ENCODE measurements at places on chromosomes 16 and 17.

GRCh38 chr17:27950995-27951394 is 57.8 kb upstream of the LYRM9 start:
- no peak for DNase-seq

- peak; percentile 89 for DNase-seq
Observed at GRCh38 chr17:59786536-59787319, 79.3 kb downstream of the VMP1 start.

DNA sequence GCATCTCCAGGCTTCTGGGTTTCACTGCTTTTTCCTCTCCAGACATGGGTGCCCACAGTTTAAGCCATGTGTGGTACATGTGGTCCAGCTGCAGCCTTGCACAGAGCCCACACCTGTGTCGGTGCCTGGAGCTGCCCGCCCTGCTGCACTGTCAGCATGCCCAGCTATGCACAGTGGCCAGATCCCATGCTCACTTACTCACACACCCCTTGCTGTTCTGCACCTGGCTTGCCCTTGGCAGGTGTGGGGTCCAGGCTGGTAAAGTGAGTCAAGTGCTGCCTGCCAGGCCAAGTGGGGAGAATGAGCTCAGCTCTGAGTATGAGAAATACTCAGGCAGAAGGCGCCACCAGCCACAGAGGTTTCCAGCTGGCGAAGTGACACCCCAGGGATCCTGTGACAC is 739.9 kb downstream of the CDH11 start:
- DNase-seq, result no peak

DNA sequence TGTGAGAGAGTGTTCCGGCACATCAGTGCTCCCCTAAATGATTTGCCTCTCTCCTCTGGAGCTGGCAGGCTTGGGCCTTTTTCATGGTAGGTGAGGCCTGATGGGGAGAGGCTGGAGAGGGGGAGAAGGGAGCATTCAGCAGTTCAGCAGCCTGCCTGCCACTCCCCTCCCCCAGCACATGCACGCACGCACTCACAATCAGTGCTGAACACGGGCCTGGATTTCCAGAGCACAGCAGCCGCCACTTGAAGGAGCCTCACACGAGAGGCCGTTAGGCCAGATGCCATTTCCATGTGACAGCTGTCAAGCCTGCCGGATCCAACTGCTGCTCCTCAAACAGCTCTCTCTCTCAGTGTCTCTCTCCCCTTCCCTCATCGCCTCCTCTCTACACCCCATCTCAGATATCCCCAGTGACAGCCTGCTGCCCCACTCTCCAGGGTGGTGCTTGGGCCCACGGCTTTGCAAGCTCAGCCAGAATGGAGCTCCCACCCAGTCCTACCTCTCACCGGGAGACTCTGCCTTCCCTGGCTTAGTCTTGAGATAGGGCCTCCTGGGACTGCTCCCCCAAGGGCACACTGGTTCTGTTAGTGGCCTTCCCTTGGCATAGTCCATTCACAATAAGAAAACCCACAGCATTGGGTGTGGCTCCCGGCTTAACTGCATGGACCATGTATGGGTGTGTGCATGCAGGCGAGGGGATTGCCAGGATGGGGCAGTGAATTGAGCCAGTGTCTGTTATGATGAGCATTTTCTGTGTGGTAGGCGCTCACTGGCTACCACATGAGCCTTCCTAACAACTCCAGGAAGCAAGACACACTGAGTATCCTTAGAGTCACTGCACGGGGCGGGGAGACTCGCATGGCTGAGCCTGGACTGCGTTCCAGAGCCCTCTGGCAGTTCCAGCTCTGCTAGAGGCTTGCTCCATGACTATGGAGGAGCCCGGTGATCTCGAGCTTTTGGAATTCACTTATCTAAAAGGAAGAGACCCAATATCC is 226.2 kb downstream of the CCDC182 start:
- no peak for DNase-seq

DNA sequence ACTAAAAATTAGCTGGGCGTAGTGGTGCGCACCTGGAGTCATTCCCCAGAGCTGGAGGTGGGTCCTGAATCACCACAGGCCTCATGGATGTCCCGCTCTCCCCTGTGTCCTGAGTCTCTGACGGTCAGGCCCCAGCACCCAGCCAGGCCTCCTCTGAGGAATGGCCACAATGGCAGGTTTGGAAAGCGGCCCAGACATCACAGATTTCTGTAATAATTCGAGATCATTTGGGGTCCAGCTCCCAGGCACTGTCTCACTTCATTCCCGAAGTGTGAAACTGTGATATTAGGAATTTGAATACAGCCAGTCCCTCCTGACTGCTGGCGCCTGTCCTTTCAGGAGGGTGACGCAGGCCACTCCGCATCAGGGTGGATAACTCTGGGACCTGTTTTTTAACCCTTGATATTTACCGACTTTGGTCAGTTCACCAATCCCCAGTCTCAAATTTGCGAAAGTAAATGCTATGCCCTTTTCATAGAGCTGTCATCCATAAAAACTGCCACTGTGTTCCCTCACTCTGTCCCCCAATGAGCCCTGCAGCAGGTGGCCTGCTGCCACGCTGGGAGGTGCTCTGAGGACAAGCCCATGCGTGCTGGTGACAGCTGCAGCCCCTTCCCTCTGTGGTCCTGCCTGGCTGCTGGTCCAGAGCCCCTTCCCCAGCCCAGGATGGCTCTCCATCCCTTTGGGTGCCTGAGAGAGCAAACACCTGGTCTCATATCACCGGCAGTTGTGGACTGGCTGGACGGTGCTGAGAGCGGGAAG is 28.3 kb upstream of the RPTOR start:
- DNase-seq, result no peak

GRCh38 chr17:39596543-39597267 is 11.0 kb downstream of the NEUROD2 start:
- DNase-seq, result no peak

DNA sequence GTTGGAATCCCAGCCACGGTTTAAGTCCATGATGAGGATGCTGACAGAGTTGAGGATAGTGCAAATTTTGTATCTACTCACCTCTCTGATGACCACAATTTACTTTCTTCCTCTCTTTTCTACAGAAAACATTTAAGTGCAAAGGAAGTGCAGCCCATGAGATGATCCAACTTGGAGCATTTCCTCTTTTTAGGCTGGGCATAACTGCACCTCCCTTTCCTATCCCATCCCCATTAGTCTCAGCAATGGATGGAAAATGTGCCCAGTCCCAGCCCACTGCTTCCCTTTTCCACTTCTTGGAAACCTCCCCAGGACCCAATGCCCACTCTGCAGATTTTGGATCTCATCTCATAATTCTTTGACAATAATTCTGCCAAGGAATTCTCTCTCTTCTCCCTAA is 16.6 kb upstream of the CCL8 start:
- no peak for DNase-seq

- no peak for DNase-seq
Observed at GRCh38 chr16:64627781-64628180, 494.1 kb downstream of the CDH11 start.

DNA sequence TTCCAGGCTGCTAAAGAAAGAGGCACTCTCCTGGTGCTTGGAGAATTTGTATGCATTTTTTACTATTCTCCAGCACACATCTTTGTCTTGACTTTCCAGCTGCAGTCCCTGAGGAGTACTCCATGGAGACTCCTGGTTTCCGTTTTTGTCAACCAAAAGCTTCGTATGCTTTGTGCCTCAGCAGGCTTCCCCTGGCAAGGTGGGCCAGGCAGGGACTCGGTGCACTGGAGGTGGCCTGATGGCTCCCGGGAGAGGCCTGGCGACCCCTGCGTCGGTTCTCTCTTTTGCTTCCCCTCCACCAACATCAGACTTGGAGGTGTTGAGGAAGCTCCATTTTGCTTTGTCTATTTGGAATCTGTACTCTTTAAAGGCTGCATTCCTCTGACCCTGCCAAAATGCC is 23.7 kb downstream of the CDK5R1 start:
- no peak for DNase-seq

- DNase-seq, result no peak
Observed at GRCh38 chr17:1730326-1731193, 6.1 kb downstream of the WDR81 start.

DNA sequence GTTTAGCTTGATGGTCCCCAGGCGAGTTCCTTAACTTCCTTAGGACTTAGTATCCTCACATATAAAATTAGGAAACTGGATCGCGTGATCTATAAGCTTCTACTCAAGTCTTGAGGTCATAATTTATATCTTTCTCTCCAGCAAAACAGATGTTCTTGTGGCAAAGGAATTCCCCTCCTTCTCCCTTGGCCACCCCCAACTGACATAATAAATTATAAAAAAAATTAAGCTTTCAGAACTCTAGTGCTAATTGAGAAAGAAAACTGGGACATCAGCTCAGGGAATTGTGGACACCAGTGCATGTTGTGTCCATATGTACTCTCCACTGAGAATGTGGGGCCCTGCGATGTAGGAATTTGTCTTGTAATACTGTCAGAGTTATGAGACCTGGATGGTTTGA is 13.5 kb downstream of the GNAO1 start:
- no peak for DNase-seq

GRCh38 chr16:89233678-89234490 is 16.4 kb downstream of the ZNF778 start:
- DNase-seq, result no peak

- peak; percentile 67 for DNase-seq
Observed at GRCh38 chr16:30567991-30568638, 3.4 kb downstream of the ZNF688 start.

GRCh38 chr17:58513267-58513964 is 1.0 kb downstream of the MTMR4 start:
- no peak for DNase-seq

DNA sequence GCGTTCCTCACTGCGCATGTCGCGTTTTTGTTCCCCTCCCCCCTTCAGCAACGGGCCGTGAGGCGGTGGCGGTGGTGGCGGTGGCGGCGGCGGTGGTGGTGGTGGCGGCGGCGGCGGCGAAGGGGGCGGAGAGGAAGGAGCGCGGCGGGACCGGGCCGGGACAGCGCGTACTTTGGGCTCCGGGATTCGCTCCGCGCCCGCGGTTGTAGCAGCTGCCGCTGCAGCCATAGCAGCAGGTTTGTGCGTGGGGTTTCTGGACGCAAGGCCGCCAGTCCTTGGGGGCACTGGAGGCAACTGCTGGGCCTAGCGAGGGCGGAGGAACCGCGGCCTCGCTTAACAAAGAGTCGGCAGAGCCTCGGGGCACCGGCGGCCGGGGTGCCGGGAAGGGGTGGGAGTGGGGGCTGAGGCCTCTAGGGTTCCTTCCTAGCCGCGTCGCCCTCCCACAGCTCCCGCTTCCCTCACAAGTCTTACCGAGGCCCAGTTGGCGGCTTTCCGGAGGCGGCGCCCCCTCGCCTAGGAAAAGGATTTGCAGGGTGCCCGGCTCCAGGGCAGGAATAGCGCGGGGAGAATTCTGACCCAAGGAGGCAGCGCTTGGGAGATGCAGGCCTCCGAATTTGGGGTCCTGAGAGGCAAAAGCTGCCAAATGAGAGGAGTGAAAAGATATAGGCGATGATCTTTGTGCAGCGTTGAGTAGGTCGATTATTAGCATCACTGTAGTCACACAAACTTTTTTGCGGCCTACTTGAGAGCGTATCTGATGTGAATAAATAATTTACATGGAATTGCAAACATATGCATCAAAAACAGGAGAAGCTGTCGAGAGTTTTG is at the start of gene DDX42:
DDX42 (plus strand) TSS at position 30 of the 828 bp plus-strand sequence. CDS start 12,880 bp downstream, outside the sequence.
- DNase-seq, result peak; percentile 92

- DNase-seq, result no peak
Observed at GRCh38 chr17:75888484-75888883, 8.3 kb downstream of the TRIM65 start.

GRCh38 chr17:30316736-30317135 is 17.1 kb downstream of the TMIGD1 start:
- DNase-seq, result no peak

DNA sequence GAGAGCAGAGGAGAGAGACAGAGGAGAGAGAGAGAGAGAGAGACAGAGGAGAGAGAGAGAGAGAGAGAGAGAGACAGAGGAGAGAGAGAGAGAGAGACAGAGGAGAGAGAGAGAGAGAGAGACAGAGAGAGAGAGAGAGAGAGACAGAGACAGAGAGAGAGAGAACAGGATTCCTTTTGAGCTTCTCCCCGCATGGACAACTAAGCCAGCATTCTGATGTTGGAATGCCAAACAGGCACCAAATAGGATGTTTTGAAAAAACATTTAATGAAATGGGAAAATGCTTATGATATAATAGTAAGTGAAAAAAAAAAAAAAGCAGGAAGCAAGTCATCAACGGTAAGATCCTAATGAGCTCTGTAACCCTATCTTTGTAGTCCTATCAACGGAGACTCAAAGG is 60.7 kb downstream of the ARSG start:
- DNase-seq, result no peak

DNA sequence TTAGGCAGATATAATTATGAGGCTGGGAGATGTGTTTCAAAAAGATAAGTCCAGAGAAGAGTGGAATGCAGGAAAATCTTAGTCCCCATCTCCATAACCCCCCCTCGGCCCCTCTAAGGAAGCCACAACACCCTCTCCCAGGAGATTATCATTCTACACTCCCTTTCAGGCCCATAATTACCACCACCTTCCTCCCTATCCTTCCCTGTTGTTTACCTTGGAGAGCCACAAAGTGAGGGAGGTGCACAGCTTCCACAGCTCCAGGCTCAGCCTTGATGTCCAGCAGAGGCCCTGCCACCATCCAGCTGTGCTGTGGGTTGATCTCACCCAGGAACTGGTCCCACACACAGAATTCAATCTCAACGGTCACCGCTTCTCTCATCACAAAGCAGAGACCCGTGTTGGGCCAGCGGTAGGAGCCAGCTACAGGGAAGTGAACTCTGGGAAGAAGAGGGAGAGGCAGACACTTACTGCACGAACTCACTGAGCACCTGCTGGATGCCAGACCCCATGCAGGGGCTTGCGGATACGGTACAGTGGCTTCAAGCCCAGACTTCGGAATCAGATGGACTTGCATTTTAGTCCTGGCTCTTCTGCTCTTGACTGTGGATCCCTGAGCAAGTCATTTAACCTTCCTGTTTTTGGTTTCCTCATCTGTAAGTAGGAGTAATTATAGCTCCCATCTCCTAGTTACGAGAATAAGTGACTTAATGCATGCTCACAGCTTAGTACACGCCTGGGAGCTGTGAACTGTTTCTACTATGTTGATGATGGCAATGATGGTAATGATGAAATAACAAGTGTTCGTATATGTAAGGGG is 44.1 kb downstream of the MIS12 start:
- DNase-seq, result no peak

GRCh38 chr16:10202649-10203048 is 20.4 kb upstream of the GRIN2A start:
- DNase-seq, result no peak

GRCh38 chr16:50635505-50636392 is 45.4 kb downstream of the SNX20 start:
- peak; percentile 33 for DNase-seq

DNA sequence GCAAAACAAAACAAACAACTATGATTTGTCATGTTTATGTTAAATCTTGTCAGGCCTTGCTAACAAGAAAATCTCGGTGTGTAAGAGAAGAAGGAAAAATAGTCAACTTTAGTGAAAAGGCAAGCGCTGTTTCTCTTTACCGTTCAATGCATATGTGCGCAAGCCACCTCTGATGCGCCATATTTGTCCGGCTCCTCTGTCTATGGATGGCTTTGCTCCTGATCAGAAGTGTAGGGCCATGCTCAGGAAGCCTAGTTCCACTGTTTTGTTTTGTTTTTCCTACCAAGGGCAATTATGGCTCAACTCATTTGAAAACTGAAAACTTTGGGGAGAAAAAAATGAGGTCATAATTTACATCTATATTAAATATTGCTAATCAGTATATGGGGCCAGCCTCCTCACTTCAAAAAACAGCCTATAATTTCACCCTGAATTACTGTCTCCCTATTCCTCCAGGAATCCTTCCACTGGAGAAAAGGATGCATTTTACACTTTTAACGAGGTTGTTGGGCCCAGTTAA is 4.5 kb downstream of the MAF start:
- DNase-seq, result no peak
